SIG-M5 (cell line): ENCODE measurements at places on chromosomes 4 and X.

DNA sequence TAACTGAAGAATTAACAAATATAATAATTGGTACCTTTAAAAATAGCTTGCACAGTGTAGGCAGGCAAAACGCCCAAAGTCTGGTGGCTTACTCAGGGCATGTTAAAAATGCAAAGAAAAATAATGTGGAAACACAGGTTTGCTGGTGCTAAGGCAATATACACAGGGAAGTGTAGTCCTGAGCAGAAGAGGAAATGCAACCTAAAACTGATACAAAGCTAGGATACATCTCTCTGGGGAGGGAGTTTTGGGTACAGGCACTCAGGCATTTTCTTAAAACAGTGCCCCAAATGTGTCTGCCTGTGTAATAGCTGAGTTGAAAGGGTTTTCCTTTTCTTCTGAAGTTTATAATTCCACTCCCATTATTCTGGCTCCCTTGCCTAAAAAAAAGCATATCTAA is 47.4 kb downstream of the TMPRSS11E start:
- DNase-seq, result no peak

DNA sequence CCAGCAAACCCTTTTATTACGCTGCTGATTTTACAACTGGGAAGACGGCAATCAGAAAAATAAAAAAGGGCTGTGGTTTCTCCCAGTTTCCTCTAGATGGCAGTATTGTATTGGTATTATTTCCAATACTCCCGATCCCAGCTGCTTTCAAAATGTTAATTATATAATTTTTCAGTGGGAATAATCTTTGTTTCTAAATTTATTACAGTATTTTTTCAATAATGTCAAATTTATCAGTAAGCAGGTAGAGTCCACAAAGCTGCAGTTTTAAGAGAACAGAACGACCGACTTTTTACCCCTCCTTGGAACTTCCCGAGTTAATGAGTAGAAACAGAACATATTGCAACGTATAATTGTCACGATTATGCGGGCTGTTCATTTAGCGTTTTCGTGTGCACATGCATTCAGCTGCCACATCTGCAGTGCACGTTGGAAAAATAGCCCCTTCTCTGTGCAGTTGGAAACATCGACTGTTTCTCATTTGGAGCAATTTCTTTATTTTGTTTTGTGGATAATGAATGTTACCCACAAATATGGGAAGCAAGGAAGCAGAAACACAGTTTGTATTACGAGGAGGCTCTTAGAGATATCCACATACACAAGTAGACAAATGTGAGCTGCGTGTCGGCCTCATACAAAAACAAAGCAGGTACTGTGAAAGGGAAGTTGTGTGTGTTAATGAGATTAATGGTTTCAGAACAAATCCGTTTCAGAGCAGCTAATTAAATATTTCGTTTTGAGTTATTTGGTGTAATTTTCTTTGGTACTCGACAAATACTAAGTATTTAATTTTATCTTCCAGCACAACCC is 188.0 kb downstream of the STIM2 start:
- DNase-seq, result no peak

GRCh38 chr4:41880840-41881831 is 54.1 kb upstream of the TMEM33 start:
- no peak for DNase-seq

- DNase-seq, result no peak
Observed at GRCh38 chrX:39065051-39065871, 264.0 kb downstream of the MID1IP1 start.
